Stimulated activated CD8-positive, alpha-beta memory T cell treated with anti-CD3 and anti-CD28 coated beads, Interleukin-2, amount 100 ng/mL, for 1 hour (primary cell): ENCODE measurements at places on chromosomes 6 and 20.

DNA sequence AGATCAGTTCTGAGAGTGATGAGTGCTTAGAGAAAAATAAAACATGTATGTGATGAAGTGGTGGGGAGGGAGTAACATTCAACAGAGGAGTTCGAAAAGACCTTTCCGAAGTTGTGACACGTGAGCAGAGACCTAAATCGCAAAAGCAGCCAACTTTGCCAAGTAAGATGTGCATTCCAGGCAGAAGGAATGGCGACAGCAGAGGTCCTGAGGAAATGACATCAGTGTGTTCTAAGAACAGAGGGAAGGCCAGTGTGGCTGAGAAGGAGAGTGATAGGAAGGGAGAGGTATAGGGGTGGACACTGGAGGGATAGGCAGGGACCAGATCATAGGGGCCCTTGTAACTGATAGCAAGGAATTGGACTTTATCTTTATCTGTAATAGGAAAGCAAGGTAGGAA lies 51.3 kb downstream of the ADAT2 start:
- DNase-seq = no peak

- DNase-seq = no peak
These were observed 648.5 kb downstream of the TFAP2A start for GRCh38 chr6:9766240-9766915.

DNA sequence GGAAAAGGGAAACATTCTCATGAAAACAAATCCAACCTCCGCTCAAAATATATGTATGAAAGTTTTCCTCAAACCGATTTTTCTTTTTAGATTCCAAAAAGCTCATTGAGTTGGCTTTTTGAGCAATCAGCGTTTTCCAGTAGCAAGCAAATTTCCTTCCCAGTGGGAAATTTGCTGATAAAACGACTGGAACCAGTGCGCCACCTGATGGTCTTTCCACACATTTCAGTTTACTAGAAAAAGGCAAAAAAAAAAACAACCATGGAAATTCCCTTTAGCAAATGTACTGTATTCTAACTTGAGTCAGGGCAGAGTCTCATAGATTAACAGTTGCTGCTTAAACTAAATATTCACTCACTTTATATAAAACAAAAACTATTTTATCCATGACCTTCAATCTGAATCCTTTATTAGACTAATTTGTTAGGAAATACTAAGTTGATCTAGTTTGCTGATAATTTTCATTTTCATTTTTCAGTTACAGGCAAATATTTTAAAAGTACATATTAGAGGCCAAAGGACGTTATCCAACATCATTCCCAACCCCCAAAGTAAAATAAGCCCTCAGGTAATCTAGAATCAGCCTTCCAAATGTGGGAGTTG lies 271.5 kb downstream of the FOXA2 start:
- no peak for DNase-seq

- DNase-seq = no peak
These were observed 10.1 kb downstream of the CDC5L start for GRCh38 chr6:44397424-44398164.

- no peak for DNase-seq
These were observed 9.7 kb downstream of the FUCA2 start for GRCh38 chr6:143501851-143502250.

- DNase-seq = no peak
These were observed 97.2 kb downstream of the HFE start for GRCh38 chr6:26184367-26184891.

DNA sequence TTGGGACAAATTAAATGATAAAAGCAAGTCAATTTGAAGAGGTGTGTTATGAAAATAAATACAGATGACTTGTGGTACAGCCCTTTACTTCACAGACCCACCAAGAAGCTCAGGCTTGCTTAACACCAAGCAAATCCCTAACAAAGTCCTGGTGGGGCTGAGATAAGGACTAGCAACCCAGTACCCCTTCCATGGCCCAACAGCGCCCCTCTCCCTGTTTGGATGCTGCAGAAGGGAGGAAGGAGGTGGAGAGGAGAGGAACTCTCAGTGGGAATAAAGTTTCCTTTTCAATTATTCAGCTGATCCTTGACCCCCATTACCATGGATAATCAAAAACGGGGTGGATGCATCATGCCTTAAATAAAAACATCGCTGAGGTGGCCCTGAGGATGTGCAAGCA lies 4.5 kb upstream of the ZNF831 start:
- DNase-seq = no peak

DNA sequence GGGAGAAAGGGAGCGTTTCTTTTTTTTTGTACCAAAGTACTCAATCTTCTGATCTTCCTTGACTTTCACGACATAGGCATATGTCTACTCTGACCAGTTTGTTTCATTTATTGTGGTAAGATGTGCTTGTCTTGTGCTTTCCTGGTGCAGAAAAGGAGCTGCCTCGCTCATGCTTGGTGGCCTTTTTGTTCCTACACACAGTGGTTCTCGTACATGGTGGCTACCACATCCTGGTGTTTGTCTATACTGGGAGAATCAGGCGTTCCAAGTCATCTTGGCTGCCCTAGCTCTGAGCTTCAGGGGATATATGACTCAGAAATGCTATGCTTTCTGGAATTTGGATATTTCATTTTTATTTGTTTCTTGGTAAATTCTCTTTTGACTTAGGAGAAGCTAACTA lies 31.8 kb downstream of the MYB start:
- DNase-seq = no peak

GRCh38 chr6:75590370-75590769 lies 11.3 kb upstream of the SENP6 start:
- DNase-seq = no peak
